MCF 10A (cell line): ENCODE measurements at places on chromosomes 16 and 17.

DNA sequence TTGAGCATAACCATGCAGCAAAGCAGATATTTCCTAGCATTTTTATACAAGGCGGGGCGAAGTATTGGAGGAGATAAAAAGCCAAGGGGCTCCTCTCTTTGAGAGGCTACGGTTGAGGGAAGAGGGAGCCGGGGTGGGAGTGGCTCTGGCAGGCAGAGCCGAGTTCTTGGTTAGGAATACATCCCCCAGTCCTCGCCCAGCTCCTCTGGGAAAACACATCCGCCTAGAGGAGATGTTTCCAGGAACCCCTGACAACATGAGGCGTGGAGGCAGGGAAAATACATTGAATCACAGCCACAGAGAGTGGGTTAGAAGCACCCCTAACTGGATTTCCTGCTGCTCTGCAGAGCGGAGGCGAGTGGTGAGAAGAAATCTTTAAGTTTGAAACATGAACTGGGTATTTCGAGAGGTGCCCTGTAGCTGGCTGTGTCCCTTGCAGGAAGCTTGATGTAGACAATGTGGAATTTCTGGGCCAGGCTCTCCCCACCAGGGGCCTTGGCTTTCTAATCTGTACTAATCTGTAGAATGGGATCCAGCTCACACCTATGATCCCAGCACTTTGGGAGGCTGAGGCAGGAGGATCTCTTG, 27.3 kb downstream of the TTYH2 start:
- DNase-seq: no peak

- DNase-seq: no peak
Observed at GRCh38 chr16:19883966-19884485, 622 bp downstream of the GPRC5B start.

- DNase-seq: no peak
Observed at GRCh38 chr17:78715876-78716275, 66.2 kb downstream of the CYTH1 start.

- peak; percentile 62 for DNase-seq
Observed at GRCh38 chr16:78985716-78986605, 614.6 kb downstream of the MAF start.

DNA sequence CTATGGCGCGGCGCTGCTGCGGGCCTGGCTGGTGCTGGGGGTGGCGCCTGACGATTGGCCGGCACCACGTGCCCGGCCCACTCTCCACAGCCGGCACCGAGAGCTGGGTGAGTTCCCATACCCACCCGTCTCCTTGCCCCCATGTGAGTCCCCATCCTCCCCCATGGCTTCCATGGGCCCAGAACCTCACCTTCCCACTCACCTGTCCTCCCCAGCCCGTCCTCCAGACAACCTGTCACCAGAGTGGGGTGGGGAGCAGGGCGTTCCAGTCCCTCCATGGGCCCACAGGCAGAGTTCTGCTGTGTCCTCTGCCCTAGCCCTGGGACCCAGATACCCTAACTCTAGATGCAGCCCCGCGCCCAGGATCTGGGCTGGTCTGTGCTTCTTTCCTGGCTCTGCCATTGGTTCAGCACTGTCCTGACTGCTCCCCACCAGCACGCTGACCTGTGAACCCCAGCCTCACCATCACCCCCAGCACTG, 5.5 kb downstream of the ARMC5 start:
- DNase-seq: no peak

DNA sequence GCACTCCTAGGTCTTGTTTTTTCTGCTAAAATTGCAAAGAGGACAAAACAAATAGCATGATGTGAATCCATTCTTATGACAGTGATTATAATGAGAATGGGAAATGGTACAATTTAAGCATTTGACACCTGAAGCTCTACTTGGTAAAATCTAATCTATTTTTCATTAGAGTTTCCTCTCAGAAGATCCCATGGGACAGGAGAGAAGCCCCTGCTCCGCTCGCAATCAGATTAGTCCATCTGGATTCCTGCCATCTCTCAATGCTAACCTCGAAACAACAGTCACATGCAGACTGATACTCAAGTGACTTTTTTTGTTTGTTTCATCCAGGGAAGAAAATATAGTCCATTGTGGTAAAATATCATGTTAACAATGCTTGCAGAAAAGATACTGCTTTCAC, 107.4 kb upstream of the TOM1L1 start:
- no peak for DNase-seq

DNA sequence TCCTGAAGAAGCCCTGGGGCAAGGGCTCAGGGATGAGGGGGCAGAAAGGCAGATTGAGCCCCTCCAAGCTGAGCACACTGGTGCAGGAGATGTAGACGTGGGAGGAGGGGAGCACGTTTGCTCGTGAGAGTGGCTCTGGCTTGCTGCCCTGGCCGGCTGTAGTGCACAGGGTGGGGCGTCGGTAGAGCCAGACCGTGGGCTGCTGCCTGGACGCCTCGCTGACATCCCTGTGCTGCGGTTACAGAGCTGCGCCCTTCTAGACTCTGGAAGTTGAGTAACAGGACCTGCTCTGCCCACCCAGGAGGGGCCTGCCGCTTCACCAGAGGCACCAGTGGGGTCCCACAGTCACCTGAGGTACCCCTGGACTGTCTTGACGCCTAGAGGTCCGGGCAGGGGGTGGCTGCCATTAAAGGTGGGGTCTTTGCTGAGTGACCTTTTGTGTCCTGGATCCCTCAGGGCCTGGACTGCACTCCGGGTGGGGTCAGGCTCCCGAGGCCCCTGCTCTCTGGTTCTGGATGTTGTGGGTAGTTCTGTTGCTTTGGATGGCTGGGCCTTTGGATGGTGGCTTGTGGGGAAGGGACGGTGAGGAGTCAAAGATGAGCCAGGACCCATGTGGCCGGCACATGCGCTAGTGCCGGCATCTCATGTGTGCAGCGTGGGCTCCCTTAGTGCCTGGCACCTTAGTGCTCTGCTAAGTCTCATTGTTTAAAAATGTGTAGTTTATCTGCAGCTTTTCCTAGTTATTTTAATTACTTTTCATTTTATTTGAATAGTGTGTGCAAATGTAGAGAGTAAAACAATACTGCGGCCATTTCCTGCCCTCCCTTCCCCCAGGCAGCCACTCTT, 41.7 kb downstream of the PGS1 start:
- no peak for DNase-seq

- DNase-seq: peak; percentile 18
Observed at GRCh38 chr16:87435372-87436224, 43.5 kb downstream of the MAP1LC3B start.

DNA sequence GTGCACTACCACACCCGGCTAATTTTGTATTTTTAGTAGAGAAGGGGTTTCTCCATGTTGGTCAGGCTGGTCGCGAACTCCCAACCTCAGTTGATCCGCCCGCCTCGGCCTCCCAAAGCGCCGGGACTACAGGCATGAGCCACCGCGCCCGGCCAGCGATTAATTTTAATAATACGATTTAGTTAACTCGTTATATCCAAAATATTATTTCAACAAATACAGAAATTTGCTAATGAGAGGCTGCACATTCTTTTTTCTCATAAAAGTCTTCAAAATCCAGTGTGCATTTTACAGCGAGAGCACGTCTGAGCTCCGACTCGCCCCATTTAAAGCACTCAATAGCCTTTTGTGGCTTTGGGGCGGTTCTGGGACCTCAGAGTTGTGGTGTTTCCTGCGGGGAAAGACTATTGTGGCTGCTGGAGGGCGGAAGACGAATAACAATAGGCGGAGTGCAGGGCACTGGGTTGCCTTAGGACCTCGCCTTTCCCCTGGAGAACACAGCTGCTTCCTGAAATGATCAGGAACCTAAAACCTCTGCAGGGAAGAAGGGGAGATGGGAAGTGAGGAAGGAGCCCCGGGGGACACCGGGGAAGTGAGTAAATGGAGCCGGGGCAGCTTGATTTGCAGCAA, 2.9 kb upstream of the ZSCAN10 start:
- DNase-seq: no peak

- peak; percentile 53 for DNase-seq
Observed at GRCh38 chr17:57090560-57091185, 5.6 kb downstream of the AKAP1 start.

GRCh38 chr17:11814655-11815262, 182.5 kb downstream of the ZNF18 start:
- DNase-seq: no peak

GRCh38 chr16:49701065-49701685, 154.7 kb downstream of the ZNF423 start:
- DNase-seq: no peak

GRCh38 chr17:2309338-2310154, 5.8 kb downstream of the SRR start:
- no peak for DNase-seq

DNA sequence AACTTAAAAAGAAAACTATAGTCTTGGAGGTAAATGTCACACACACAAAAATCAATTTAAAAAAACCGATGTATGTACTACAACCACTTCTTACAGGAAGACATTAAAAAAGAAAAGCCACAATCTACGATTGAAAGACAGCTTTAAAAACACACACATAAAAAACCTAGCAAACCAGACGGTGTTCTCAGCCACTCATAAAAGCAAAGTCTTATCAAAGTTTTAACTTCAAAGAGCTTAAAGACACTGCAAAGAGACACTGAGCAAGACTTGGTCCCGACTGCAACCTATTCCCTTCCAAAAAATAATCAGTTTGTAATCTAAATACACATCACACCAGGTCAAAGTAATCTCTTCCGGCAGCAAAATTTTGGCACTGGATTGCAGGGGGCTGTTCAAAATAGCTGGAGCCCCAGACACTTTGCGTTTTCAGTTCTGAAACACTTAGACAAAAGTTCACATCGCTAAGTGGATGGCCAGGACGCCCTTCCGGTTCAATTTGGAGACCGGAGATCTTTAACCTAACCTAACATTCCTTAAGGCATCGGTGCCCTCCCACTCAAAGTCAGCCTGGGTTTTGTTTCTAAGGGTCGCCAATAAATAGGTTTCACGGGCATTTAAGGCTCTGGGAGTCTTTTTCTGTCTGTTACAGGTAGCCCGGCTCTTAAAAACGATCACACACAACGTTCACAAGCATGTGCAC, 2.6 kb downstream of the ZCCHC14 start:
- no peak for DNase-seq

GRCh38 chr17:61425682-61426481, 26.2 kb downstream of the TBX2 start:
- peak; percentile 40 for DNase-seq

GRCh38 chr16:46896314-46896968, 12.3 kb downstream of the GPT2 start:
- DNase-seq: no peak

DNA sequence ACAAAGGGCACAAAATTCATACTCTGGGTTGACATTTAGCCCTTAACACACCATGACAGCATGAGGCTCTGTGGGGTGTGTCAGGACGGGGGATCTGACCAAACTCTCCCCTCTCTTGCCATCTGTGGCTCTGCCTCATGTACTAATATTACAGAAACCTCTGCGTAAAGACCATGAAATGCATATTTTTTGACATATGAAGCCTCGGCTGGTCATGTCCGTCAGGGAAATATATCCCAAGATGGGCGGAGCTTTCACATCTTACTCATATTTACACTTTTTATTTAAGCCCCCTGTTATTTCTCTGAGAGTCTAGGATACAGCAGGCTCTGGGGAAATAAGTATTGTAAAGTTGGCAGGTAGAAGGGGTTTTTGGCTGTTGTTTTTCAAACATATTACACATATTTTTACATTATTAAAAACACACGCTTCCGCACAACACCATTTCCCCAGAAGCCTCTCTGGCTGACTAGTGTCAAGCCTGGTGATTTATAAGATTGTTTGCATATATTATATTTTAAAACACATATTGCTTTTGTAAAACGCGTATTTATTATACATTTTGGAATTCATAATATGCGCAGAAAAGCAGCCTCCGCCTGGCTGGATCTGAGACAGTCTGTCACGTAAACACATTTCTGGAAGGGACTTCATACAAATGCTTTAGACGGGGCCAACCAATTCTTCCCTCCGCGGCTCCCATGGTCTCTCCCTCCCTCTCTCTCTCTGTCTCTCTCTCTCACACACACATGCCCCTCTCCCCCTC, 237.7 kb upstream of the ZFHX3 start:
- DNase-seq: no peak

GRCh38 chr17:10871914-10872313, 34.0 kb upstream of the PIRT start:
- DNase-seq: no peak

- DNase-seq: no peak
Observed at GRCh38 chr16:46756772-46757171, 8.6 kb upstream of the MYLK3 start.
